HCT116 (cell line): ENCODE measurements at places on chromosomes 16 and 17. TPM values are rescaled to one million over a fixed set of nuclear protein-coding genes. Genes with fewer than 3 reads are reported as not detected.

The MRPL27 gene
- 106 TPM for total RNA-seq

- DNase-seq: no peak
Observed at GRCh38 chr17:2391597-2392251, 9.1 kb downstream of the MNT start.

- no peak for DNase-seq
Observed at GRCh38 chr16:51757124-51757470, 606.0 kb upstream of the SALL1 start.

GRCh38 chr16:66591018-66591417 is 11.8 kb downstream of the CMTM2 start:
- no peak for DNase-seq
